ENCODE measurements at places on chromosomes 4 and X.

- DNase-seq: no peak
These were observed 190.2 kb upstream of the POF1B start for GRCh38 chrX:85569686-85570085.

- DNase-seq: no peak
These were observed 2.2 kb upstream of the CFI start for GRCh38 chr4:109803924-109804571.

- DNase-seq: no peak
These were observed 51.3 kb downstream of the RNF150 start for GRCh38 chr4:141081921-141082395.

- no peak for DNase-seq
These were observed 203.0 kb downstream of the MAML3 start for GRCh38 chr4:139951021-139951420.

DNA sequence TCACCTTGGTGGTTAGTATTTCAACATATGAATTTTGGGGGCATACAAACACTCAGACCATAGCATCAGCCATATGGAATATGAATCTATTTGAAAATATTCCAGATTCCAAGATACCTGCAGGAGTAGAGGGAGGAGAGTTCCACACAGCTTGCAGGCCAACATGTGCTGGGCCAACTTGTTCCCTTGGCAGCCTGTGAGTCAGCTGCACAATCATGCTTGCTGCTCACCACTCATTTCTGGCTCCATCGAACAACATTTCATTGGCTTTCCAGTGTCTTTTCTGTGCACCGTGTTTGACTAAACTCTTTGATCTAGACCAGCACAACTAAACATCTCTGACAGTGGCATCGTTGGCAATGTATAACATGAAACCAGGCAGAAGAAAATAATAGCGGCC lies 282.5 kb upstream of the RASGEF1B start:
- no peak for DNase-seq

- DNase-seq: no peak
These were observed 186.7 kb downstream of the PALLD start for GRCh38 chr4:168683595-168683994.

GRCh38 chr4:186840771-186841301 lies 117.2 kb upstream of the FAT1 start:
- DNase-seq: no peak

GRCh38 chr4:124427095-124427767 lies 285.3 kb downstream of the ANKRD50 start:
- no peak for DNase-seq

DNA sequence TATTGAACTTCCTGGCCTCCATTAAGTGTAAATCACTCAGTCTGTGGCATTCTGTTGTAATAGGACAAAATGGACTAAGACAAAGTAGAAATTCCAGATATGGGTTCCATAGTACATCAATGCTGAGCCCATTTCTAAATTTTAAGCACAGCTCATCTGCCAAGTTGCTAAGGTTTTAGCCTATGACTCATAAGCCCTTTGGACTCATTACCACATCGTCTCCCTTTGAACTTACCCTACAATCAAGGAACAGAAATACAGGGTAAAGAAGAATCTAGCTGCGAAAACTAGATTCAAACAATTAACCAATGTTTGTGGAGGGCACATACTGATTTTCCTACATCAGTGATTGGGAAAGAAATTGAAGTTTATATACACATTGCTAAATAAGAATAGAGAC lies 31.8 kb downstream of the NAA11 start:
- DNase-seq: no peak

- DNase-seq: no peak
These were observed 65.4 kb downstream of the GPRIN3 start for GRCh38 chr4:89242216-89242615.

- DNase-seq: no peak
These were observed 50.4 kb downstream of the FABP2 start for GRCh38 chr4:119271361-119272085.

- no peak for DNase-seq
These were observed 76.1 kb downstream of the CHST7 start for GRCh38 chrX:46649421-46650260.

DNA sequence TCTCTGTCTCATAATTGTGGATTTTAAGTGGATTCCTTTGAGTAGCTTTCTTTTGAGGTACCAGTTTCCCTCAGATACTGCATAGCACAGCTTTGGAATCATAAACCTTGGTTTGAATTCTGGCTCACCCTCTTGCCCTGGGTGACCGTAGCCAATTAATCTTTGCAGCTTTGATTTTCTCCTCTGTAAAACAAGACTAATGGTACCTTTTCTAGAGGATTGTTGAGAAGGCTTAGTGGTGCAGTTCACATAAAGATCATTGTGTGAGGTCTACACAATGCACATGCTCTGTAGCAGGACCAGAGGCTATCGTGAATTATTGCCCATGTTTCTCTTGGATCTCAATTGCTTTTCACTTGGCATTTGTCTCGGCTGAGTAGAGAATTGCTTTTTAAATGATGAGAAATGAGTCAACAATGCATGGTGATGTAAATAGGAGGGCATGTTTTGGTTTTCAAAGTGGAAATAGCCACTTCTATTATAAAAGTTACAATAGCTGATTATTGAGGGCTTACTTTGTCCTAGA lies 47.9 kb downstream of the TMEM131L start:
- DNase-seq: no peak

DNA sequence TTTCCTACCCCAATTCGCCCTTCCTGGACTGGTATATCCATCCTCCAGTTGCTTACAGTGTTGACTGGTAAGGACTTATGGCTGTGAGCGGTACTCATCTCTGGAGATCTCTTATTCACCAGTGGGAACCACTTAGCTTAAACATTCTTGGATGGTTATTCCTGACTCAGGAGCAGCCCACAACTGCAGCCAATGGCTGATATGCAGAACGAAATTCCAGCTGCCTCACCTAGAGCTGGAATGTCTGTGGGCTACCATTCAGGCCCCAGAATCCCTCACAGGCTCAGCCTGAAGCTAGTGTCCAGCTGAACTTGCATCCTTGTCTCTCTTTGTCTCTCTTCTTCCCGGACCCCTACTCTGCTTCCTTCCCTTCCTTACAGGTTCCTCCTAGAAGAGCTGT lies 138.9 kb upstream of the SMIM31 start:
- no peak for DNase-seq

GRCh38 chr4:116015062-116015461 lies 901.6 kb upstream of the NDST4 start:
- no peak for DNase-seq

DNA sequence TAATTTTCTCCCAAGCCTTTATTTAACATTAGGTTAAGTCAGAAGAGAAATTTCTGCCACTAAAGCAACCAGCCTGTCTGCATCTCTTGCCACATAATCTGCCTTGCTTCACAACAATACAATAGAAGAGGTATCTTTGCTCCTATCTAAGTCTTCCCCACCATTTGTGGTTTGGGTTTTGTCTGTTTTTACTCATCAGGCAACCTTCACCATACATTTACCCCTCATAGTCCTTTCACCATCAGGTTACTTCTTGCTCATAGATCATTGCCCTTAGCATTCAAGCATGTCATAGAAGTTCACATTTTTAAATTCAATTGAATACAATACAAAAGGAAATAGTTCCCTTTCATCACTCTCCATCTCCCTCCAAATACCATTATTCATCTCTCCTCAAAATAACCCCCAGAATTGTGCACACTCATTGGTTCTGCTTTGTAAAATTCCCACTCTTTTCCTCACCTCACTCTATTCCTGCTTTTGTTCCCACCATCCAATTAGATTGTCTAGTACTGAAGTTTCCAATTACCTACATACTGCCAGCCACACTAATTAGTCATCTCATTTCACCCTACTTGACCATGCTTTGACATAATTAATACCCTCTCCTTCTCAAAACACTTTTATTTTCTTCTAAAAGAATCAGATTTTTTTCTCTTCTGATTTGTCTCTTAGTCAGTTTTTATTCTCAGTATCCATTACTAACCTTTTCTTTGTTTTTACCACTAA lies 1957.0 kb upstream of the AGA start:
- no peak for DNase-seq

GRCh38 chr4:76147454-76148141 lies 599 bp downstream of the NUP54 start:
- DNase-seq: peak; percentile 6

GRCh38 chr4:23924556-23924955 lies 34.7 kb upstream of the PPARGC1A start:
- no peak for DNase-seq

DNA sequence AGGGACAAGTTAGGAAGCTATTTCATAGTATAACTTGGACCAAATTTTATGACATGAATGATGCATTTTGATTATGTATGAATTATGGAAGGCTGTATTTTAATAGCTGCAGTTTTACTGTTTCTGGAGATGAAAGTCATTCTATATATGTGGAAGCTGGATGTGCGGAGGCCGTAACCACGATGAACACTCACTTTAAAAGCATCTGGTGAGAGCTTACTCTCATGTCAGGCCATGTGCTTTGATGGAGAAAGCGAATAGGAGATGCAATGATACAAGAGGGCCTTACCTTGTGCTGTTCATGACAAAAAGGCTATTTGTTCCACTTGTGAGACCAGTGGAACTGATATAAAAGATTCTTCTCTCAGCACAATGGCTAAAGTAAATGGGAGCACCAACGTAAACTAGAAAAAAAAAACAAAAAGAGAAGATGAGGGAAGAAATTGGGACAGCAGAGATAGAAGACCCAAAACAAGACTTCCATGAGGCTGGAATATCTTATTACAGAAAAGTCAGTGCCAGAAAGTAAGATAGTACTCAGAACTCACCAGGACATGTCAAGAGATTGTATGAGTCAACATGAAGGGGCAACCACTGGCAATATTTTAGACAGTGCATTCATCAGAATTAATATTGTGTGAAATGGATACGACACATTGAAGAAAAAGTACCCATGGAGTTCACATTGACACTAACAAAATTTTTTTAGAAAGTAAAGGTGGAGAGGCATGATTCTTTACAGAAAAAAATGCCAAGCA lies 63.3 kb upstream of the GAB1 start:
- no peak for DNase-seq

- no peak for DNase-seq
These were observed 6.4 kb downstream of the ELK1 start for GRCh38 chrX:47643926-47644325.

DNA sequence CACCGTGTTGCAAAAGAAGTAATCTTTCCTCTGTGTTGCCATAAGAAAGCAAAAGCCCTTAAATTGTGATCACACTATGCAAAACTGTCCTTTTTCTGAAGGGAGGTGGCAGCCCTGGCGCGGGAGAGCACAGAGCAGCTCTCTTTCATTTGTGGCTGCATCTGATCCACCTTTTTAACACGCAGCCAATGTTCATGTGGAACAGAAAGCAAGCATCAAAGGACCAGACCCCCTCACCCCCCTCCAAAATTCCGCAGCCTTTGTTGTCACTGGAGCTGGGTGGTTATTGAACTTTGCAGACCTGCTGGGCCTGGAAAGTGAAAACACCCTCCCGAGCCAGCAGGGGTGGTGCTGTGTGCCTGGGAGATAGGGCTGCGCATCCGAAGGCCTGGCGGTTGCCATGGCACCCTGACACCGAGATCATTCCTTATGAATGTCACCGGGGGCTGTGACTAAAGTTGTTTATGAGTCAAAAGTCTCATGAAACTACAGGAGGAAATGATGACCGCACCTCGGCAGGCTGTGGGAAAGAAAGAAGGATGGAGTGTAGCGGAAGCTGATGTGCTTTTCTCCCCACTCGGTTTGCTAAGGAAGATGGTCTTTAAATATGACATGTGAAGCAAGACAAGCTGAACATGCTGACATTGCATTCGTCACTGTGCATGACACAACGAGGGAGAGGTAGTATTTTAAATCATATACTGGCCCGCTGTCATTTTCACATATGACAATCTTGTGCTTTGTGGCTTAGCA lies 367.4 kb downstream of the UNC5C start:
- no peak for DNase-seq

GRCh38 chr4:121150003-121150402 lies 14.1 kb downstream of the TNIP3 start:
- DNase-seq: no peak

- no peak for DNase-seq
These were observed 36.9 kb downstream of the WDR17 start for GRCh38 chr4:176102414-176103063.

- DNase-seq: no peak
These were observed 174.8 kb upstream of the CXCL13 start for GRCh38 chr4:77430847-77431246.

GRCh38 chrX:47194194-47194787 lies 662 bp downstream of the UBA1 start:
- DNase-seq: no peak

DNA sequence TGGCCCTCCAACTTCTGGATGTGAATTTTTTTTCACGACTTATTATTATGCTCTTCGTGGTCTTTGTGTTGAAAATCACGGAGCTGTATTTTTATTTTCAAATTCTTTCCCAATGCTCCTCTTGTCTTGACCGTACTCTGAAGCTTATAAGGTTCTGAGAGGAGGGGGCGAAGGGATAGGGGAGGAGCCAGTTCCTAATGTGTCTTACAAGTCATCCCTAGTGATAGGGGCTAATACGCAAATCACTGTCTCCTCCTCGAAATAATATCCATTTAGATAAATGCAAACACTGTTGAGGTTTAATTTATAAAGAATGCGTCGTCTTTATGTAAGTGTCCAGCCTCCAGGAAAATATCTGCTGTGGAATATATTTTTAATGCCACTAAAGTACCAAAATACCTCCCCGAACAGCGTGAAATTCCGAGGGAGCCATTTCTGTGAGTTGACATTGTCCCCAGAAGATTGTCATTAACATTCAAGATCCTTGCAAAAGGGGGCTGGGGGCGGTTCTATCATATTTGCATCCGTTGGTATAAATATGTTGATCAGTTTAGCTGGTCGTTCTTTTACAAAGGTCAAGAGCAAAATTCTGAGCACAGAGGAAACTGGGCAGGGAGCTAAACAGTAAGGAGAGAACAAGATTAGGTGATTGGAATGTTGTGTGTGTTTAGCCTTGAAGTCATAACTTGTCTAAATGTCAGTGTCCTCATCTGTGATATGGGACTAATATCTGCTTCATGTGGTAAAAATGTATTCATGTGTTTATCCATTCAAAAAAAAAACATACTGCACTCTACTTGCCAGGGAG lies 3.7 kb upstream of the FAT1 start:
- no peak for DNase-seq

DNA sequence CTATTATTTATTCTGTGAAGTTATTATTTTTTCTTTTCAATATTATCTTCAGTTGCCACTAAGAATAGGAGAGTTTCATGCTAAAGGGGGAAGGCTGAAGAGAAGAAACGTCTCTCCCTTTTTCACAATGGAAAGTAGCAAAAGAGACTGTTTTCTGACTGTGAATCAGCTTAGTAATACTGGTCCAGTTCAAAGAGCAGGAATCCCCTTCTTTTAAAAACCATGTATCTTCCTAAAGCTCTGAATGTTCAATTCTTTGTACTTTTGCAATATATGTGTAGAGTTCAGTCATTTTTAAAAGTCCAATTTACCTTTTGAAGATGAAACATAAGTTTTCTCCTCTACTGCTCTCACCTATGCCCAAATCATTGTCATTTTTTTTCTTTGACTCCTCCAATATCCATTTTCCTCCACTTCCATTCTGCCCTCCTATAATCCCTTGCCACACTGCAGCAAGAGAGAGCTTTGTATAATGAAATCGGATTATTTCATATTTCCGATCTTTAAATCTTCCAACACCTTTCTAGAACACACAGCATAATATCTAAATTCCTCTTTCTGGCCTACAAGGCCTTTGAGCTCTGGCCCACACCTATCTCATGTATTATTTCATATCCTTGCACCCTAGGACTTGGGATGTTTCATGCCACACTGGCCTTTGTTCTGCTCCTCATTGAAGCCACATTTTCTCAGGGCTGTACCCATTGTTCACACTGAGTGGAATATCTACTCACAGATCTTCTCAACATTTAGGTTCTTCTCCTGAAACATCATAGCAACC lies 195.3 kb downstream of the CAMK2D start:
- DNase-seq: no peak

GRCh38 chr4:13704761-13705160 lies 77.2 kb upstream of the BOD1L1 start:
- no peak for DNase-seq

All from activated gamma-delta T cell treated with Interleukin-2 at 50 U/mL for 16 hours (primary cell).